ENCODE measurements at places on chromosomes 5 and 9.
A peak's percentile ranks its signal among the peaks of the same experiment; 100 is the strongest.

DNA sequence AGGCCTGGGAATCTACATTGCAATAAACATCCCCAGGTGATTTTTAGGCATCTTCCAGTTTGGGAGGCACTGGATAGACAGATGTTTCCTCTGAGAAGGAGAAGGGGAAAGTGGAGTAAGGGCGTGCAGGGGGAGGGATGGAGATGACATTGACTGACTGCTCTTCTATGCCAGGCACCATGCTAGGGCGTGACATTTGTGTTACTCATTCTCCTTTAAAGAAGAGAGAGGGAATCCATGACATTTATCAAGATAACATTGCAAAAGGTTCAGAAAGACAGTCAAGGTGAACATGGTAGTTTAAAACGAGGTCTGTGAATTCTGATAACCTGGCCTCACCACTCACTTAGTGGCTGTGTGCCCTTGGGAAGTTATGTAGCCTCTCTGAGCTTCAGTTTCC lies 35.8 kb downstream of the FGF1 start:
- no peak for DNase-seq

- DNase-seq = no peak
Observed at GRCh38 chr9:77725820-77726219, 77.7 kb upstream of the GNA14 start.

DNA sequence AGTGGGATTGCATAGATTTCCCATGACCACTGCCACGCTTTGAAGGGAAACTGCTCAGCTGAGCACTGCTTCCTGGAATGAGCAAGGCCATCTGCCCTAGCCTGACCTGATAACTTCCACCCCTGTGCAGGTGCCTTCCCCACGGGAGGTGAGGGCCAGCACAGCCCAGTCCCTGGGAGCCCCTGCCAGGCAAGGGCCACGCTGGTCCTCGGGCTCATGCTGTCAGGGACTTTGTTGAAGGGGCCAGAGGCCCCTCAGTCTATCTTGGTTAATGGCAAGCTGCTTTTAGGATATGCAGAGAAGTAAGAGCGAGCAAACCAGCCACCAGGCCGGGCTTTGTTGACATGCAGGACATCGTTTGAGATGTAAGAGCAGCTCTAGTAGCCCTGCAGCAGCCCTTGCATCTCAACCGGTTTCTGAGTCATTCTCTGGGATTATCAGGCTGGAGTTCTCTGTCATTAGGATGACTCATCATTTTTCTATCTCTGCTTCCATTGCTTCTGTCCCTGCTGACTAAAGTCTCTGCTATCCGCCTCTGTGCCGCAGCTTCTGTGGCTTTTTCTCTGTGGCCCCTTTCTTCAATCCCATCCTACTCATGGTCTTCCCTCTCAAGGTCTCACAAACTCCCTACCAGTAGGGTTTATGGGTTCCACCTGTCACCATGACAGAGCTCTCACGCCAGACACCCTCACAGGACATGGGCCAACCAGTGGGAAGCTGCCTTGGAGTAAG lies 30.6 kb upstream of the IQGAP2 start:
- DNase-seq = no peak

- no peak for DNase-seq
Observed at GRCh38 chr9:131304676-131305355, 15.3 kb downstream of the PLPP7 start.

DNA sequence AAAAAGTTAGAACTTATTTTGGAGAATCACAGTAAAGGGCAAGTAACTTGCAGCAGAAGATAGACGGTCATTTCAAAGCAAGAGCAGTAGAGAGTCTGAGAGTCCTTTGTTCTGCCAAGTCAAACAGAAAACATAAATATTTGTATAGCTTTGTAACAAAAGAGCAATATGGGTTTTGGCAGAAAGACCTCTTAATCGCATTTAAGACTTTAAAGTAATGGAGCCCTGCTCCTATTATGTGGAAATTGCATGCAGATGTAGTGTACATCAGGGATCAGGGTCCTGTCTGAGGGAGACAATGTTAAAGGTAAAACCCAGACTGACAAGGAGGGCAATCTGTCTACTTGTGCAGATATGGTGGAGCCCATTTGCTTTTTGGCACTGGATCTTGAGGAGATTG lies 87.2 kb downstream of the PGM5 start:
- no peak for DNase-seq

GRCh38 chr5:159209438-159210209 lies at the start of gene RNF145:
Gene RNF145, minus strand, starts transcription at chr5:159209553. Its CDS starts 5,936 bp downstream, at chr5:159203617.
- peak; percentile 89 for DNase-seq

DNA sequence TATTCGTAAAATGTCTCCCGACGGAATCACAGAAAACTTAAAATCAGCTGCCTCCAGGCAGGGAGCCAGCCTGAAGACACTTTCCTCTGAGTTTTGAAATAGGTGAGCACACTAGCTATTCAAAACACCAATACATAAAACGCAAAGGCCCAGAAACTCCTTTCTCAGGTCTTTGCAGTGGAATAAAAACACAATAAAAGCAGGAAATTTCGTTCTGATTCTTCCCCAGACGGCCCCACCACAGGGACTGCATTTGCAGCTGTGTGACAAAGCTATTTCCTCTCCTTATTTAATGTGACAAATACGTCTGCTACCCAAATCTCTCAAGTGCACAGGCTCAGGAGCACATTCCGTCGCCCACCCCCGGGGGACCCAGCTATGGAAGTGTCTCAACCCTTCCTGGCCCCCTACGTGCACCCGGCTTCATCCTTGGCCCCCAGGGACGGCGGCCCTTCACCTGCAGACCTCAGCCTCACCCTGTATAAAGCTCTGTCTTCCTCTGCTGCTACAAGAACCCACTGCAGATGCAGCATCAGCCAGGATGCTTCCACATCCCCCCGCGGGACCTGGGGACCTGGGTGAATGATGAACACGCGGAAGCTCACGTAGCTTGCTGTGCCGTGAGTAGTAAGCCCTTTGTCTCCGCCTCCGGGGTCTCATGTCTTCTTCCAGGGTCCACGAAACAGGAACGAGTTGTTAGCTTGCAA lies 24.9 kb downstream of the AHRR start:
- no peak for DNase-seq

- DNase-seq = no peak
Observed at GRCh38 chr9:109383356-109383755, 62.5 kb upstream of the EPB41L4B start.

GRCh38 chr5:38576442-38576841 lies 20.0 kb upstream of the LIFR start:
- DNase-seq = no peak

DNA sequence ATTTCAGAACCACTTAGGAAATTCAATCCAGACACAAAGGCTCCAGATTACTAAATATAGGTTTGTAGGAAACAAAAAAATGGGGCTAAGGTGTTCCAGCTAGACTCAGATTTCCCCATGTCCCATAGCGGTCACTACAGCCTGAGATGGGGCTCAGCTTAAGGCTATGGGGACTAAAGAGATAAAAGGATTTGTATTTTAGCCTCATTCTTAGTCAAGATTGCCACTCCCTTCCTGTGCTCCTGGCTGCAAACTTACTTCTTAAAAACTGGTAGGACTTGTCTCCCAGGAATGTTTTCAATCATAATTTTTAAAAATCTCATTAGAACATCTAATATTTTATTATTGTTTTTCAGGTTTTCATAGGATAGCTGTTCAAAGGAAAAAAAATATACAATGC lies 253.8 kb upstream of the DAB2 start:
- DNase-seq = no peak

GRCh38 chr9:126915281-126915816 lies 767 bp downstream of the RALGPS1 start:
- DNase-seq = peak; percentile 3

DNA sequence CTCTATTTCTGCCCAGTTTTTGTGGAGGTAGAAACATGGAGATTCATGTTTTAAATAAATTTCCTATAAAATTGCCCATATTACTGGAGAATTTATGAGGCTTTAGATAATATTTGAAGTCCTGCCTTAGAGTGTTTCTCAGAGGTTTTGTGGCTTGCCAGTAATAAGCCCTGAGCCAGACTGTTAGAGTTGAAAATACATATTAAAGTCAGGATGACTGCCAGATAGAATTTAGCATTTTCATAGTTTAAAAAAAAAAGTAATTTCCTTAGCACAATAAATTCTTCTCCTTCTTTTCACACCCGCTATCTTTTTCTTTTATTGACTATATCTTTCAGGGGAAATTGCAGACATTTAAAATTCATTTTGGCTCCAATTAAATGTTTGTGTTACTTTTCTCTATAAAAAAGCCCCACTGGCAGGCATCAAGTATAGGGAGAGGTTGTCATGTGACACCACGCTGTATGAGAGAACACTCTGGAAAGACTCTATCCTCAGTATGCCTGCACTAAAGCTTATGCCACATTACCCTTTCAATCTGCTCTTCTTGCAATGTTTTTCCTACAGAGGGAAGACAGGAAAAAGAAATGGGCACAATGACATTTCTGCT lies 135.2 kb downstream of the MPDZ start:
- DNase-seq = no peak

DNA sequence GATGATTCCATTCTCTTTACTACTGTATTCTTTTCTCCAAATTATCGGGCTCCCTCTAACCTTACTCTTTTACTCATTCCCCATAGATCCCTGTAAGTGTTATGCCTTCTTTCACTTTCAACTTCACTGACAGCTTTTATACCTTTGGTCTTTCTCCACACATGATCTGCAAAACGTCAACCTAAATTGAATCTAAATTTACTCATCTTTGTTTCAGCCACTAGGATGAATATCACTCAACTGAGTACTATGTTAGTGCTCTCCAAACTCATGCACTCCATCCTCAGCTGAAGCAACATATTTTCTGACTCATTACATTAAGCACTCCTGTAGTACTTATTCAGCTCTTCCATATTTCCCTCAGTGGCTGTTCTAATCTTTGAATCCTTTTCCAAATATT lies 133.4 kb downstream of the ADAMTS19 start:
- DNase-seq = no peak

DNA sequence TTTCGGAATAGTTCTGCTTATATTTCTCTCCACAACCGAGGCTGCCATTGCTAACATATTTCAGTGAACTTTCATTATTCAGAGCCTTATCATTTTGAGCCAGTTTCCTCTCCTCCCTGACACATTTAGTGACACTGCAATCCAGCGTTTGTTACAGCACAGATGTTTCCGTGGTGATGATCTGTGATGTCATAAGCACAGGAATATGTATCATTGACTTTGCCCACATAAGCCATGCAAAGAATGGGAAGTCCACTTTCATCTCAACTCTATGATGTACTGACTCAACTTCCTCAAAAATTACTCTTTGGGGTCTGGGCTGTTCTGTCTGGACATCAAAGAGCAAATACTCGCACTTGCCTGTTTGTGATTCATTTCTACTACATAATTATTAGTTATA lies 291.8 kb downstream of the EBF1 start:
- no peak for DNase-seq

Measured in stimulated activated CD8-positive, alpha-beta memory T cell treated with anti-CD3 and anti-CD28 coated beads, Interleukin-4, amount 100 ng/mL, for 1 hour (primary cell).